ENCODE measurements at places on chromosomes 7 and 10.

- DNase-seq: peak; percentile 66
These were observed 41.5 kb upstream of the NMT2 start for GRCh38 chr10:15209827-15210509.

DNA sequence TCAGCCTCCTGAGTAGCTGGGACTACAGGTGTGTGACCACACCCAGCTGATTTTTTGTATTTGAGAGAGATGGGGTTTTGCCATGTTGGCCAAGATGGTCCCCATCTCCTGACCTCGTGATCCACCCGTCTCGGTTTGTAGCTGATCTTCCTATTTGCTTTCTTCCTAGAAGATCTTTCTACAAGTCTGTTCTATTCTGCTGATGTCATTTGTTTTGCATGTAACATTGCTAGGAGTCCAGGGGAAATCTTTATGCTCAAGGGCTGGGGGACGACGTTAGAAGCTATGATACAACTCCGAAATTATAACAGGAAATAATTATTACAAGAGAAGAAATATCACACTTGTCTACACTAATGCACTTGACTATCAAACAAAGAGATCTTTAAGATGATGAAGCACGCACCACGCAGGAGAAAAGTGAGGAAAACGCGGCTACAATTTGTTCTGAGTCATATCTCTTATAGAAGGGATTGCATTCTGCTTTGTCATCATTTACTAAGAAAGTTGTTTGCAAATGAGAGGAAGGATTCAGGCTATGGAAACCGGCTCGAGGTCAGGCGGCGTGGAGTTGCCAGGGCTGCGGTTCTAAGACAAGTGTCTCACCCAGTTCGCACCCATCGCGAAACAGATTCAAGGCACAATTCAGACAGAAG lies 103.0 kb upstream of the CARD11 start:
- no peak for DNase-seq

DNA sequence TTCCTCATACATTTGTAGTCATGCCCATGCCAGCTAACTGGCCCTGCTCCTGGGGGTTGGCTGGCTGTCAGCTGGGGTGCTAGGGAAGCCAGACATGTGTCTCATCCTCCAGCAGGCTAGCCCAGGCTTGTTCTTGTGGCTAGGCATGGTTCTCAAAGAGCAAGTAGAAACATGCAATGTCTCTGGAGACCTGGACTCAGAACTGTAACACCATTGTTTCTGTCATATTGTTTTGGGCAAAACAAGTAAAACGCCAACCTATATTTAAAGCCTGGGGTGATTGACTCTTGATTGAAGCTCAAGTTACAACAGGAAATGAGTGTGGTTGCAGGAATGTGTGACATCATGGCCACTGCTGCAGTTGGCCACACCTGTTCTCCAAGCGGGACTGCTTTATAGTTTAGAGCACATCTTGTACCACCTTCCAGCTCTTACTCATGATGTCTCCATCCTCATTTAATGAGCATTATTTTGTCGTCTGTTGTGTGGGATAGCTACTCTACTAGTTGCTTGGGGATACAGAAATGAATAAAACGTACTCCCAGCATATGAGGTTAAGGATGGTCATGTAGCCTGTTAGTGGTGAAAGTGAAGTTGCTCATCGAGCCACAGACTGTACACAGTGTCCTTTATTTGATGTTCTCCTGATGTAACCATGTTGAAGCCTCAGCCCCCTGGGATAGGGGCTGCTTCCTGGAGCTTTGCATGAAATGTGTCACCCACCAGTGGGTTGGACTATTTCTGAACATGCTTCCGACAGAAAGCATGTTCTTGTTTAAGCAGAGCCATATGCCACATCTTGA lies 168.4 kb downstream of the SORCS3 start:
- DNase-seq: no peak

- DNase-seq: no peak
These were observed 80.2 kb downstream of the ALOX5 start for GRCh38 chr10:45454262-45454661.

GRCh38 chr7:20459419-20459818 lies 128.7 kb downstream of the ITGB8 start:
- DNase-seq: no peak

GRCh38 chr7:45700556-45700955 lies 126.4 kb downstream of the ADCY1 start:
- no peak for DNase-seq

- DNase-seq: no peak
These were observed 448.5 kb upstream of the ANKRD30A start for GRCh38 chr10:36676756-36677430.

DNA sequence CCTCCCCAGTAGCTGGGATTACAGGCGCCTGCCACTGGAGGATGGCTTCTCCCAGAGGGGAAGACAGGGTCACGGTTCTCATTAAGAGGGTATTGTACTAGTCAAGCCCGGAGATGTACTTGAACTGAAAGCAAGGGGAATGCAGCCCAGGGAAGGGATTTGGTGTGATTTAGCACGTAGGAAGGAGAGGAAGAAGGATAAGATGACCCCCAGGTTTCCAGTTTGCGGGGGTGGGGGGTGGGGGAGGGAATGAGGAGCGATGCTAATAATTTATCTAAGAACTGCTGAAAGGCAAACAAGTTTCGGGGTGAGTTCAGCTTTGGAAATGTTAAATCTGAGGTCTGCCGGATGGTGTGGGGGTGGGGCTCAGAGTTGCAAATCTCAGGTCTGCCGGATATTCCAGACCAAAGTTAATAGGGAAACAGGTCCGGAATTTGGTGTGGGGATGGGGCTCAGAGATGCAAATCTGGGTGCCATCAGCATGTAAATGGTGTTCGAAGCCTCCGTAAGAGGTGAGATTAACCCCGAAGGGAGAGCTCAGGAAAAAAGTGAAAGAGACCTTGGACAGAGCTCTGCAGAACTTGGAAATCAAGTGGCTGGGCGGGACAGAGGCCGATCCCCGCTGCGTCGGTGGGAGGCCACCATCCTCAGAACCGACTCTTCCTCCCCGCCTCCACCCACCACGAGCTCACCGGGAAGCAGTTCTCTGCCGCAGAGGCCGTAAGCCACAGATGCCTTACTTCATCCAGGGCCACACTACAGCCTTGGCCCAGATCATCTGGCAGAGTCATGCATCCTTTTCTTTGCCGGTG lies 1.6 kb upstream of the SEPHS1 start:
- DNase-seq: peak; percentile 18

GRCh38 chr7:45665172-45665571 lies 91.0 kb downstream of the ADCY1 start:
- no peak for DNase-seq

- DNase-seq: no peak
These were observed 108.8 kb downstream of the GLRX3 start for GRCh38 chr10:130244928-130245495.

GRCh38 chr7:80631421-80631820 lies 7.0 kb upstream of the CD36 start:
- DNase-seq: no peak

DNA sequence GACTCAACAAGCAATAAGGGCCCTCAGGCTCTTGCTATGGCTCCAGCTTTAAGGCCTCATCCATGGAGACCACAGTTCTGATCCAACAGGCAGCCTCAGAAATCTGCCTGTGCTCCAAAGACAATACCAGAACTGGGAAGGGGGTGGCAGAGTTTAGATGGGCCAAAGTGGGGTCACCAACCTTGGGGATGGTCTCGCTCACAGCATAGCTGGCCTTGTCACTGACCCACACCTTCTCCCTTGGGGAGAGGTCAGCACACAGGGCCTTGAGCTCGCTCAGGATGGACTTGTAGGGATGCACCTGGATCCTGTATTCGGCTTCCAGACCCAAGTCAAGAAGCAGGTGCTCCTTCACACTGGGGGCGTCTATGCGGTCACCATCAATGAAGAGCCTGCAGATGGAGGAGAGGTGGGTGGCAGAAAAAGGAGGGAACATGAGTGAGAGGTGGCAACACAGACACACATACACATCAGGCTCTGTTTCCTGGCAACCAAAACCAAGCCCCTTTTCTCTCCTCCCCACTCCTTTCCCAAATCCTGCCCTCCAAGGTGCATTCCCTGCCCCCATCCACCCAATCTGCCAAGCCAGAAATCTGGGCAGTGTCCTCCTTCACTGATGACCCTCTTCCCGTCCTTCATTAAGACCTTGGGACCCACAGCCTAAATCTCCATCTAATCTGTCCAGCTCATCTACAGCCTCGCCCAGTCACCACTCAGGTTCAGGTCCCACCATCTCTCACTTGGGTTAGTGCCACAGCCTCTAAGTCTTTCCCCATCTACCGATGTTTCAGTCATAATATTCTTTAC lies 40.9 kb downstream of the XPNPEP1 start:
- no peak for DNase-seq

- no peak for DNase-seq
These were observed 19.4 kb downstream of the ENO4 start for GRCh38 chr10:116868722-116869121.

GRCh38 chr7:16078076-16078952 lies 343.0 kb downstream of the CRPPA start:
- no peak for DNase-seq

DNA sequence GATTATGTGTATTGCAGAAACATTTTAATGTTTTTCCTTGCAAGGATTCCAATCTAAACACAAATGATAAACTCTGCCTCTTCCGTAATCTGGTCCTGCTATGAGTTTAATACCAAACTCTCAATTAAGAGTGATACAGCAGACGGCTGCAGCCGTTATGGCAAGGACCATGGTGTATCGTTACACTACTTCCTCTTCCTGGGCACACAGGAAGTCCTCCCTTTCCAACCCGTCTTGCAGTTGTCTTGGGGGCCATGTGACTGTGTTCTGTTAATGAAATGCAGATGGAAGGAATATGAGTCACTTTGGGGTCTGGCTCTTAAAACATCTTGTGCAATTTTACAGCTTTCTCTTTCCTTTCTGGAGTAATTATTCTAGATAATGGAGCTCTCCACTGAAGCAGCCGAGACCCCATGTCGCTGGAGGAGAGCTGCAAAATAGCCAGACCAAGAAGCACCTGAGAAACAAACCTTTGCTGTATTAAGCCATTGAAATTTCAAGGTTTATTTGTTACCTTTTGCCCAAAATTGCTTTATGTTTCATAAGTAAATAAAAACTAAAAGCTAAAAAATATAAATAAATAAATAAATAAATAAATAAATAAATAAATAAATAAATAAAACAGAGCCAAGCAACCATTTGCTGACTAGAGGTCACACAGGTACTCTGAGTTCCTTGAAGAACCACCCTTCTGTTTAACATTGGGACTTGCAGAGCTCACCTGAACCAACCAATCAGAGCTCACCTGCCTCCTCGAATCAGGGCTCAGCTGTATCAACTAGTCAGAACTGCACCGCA lies 74.7 kb downstream of the FRMPD2 start:
- DNase-seq: no peak

DNA sequence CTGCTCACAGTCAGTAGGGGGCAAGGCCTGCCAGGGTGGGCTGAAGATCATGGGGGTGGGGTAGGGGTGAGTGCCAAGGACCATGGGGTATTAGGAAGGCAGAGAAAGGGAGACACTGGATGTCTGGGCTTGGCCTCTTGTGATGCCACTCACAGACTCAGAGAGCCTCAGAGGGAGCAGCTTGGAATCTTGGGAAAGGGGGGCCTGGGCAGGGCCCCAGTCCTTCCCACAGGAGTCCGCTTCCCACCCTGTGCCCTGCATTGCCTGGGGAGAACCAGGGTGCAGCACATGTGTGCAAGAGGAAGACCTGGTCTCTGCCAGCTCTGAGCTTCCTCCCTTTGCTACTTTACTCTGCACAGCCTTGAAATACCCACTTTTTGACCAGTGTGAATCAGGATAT lies 4.3 kb downstream of the ADCY1 start:
- no peak for DNase-seq

DNA sequence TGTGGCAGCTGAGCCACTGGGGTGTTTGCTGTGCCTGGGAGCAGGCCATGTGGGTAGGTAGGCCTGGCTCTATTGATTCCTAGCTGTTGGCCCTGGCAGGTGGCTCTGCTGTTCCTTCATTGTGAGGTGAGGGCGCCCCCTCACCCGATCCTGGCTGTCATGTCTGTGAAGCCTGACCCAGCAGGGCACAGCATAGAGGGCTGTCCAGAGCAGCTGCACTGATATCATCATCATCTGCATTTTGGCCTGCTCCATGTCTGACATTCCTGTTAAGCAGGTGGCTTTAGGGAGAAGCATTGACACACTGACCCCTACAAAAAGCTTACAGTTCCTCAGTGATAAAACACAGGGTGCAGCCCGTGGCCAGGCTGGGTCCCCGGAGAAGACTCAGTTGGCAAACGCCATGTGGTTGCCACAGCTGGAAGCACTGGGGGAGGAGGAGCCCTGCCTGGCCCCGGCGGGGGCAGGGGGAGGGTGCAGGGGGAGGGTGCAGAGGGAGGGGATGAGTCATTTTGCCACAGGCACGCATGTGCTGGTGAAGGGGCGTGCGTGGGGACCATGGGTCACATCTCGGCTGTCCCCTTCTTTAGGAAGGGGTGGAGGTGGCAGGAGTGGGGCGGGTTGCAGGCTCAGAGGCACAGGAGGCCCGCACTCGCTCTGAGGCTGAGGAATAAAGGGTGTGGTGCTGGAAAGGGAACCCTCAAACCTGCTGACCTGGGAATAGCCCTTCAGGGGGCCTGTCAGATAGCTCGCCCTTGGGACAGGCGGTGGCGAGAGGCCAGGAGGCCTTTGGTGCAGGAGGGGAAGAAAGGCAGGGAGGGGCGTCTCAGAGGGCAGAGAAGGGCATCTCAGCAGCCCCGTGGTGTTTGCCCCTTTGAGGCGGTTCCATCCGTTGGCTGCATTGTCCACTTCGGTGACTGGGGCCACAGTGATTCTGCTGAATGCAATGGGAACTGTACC lies 31.6 kb downstream of the IKZF1 start:
- peak; percentile 80 for DNase-seq

GRCh38 chr10:60086421-60086820 lies 180.1 kb upstream of the CCDC6 start:
- DNase-seq: no peak

DNA sequence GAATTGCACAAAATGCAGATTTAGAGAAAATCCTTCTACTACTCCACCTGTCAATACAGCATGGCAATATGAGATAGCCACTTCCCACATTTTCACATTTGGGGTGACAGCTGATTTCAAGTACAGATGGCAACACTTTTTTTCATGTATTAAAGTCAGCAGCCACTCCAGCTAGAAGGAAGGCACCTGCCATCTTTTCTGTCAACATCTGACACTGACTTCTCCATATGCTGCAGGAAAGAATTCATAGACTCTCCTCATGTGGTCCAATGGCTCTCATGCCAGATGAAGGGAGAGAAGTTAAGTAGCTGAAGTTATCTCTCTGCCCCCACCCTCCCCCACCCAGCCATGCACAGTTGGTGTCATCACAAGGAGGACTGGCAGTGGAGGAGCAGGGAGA lies 912.0 kb downstream of the SORCS1 start:
- DNase-seq: no peak
